Epithelial cell of prostate (primary cell): ENCODE measurements at places on chromosomes 13 and 19.

DNA sequence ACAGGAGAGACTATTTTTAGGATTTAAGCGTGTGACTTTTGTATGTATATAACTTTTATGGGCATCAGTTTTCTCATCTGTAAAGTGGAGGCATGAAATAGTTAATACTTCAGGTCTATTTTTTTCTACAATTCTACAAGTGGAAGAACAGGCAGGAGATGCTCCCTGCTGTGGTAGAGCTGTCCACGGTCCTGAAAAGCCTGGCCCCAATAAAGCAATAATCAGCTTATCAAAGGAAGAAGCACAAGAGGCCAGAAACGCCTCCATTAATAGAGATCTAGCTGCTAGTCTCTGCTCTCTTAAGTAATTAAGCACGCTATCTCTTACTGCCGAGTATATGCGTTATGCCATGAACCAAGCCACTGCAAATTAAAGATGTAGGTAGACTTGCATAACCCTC, 28.0 kb upstream of the WASF3 start:
- no peak for DNase-seq

DNA sequence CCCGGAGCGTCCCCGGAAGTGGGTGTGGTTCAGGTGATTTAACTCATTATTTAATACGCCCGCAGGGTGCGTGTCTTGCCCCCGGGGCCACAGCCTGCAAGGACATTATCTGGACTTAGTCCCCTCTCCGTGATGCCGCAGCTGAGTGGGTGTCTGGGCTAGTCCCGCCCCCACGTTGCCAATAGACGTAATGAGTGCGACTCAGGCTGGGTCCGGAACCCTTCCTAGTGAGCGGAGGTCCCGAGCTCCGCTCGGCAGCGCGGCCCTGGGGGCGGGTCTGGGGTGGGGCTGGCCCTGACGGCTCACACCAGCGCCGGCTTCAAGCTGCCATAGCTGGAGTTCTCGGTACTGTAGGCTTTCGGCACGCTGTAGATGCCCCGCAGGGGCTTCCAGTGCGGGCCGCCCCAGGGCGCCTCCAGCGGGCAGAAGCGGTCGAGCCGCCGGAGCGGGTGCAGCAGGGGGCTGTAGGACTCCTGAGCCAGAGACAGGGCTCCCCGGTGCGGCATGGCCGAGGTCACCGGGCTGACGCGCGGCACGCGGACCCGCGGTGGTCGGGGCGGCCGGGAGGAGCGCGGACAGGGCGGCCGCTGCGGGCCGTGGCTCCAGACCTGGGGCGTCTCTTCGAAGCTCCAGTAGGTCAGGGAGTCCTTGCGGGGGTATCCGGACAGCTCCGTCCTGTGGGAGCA, 918 bp upstream of the LHB start:
- DNase-seq: no peak

DNA sequence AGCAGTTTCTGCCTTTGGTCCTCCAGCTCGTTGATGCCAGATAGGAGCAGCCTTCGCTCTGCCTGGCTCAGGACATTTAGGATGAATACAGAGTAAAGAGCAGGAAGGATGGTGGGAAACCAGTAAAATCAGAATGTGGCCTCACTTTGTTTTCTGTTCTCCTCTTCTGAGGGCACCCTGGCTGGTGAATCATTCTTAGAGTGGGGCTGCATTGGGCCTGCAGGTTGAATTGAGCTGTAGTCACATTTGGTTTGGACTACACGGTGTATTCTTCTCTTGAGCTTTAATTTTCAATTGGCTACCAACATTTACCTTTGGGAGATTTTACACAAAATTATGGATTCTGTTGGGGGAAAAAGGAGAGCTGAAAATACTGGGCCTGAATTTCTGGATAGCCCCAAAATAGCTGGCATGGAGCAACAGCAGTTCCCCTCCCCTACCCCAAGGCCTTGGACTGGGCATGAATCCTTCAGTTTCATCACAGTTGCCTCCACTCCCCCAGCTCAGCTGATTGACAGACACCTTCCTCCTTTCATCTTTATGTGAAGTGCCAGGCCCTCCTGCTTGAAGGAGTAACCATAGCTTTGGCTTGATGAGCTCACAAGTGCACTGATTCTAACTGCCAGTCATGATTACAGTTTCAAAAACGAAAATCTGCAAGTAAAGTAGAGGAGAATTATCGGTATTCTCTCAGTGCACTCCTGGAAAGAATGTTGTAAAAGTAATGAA, 24.3 kb downstream of the ERCC5 start:
- DNase-seq: no peak

- no peak for DNase-seq
Measured at GRCh38 chr19:10010939-10011338, 635 bp upstream of the COL5A3 start.

DNA sequence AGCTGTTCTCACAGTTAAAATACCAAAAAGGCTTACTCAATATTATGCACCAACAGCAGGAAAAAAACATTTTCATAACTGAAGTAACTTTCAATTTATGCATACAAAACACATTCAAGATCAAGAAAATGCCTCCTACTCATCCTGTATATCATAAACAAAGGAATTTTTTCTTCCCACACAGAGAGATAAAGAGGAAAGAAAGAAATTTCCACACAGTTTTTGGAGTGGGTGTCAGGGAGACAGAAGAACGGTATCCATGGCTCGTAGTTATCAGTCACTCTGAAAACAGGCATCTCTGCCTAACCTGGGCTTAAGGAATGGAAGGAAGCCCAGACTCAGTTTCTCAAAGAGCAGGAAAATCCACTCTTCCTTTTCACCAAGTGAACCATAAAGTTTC, 92.4 kb upstream of the SIAH3 start:
- no peak for DNase-seq

GRCh38 chr13:40666933-40667621, 636 bp upstream of the FOXO1 start:
- no peak for DNase-seq

GRCh38 chr13:37118016-37118415, 12.6 kb upstream of the CSNK1A1L start:
- DNase-seq: no peak
